Right cardiac atrium (tissue), 5 donors: ENCODE measurements at places on chromosomes 3 and 15.

DNA sequence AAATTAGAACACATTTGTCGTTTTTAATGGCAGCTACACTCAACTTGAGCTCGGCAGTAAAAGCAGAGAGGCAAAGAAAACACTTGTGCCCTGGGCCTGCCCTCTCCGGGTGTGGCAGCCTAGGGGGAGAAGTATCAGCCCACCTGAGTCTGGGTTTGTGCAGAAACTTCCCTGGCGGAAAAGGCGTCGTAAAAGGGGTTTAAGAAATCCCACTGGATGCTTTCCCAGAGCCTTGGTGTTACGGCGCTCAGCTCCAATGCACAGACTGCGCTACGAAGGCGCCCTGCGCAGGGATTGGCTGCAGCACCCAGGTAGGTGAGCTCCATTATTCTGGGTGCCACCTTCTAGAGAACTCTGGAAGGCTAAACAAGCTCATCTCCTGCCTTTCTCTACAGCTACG, 461.5 kb upstream of the NR2F2 start:
- DNase-seq, result no peak

GRCh38 chr3:70096376-70097066, 97.0 kb downstream of the SAMMSON start:
- no peak for DNase-seq

- DNase-seq, result no peak
Observed at GRCh38 chr15:70597056-70597603, 166.2 kb downstream of the UACA start.

DNA sequence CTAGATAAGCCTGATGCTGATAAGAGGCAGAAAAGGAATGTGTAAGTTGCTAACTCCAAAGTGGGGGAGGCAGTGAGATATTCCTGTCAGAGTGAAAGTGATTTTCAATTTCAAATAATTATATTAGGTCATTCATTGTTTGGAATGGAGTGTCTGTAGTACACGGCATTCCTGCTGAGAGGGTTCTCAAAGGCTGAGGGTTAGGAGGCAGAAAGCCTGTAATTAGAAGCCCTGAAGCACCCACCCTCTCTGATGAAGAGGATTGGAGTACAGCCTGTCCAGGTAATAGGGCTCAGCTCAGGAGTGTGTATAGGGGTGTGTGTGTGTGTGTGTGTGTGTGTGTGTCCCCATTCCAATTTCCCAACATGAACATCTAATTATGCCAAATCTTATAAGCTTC, 486.8 kb downstream of the MAGI1 start:
- DNase-seq, result no peak

GRCh38 chr15:91291673-91292072, 191.6 kb downstream of the SV2B start:
- no peak for DNase-seq

DNA sequence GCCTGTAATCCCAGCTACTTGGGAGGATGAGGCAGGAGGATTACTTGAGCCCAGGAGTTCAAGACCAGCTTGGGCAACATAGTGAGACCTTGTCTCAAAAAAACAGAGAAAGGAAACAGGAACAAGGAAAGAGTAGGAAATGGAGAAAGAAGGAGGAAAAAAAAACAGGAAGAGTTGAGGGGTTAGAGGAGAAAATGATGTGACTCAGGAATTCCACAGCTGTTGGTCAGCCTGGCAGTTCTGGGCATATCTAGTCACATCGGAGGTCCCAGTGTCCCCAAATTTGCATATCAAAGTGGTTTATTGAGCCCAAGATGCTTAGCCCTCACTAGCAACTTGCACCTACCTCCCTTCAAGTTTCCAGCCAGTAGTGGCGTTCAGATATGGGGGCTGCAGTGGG, 18.8 kb upstream of the JMJD7 start:
- no peak for DNase-seq

- no peak for DNase-seq
Observed at GRCh38 chr3:131702146-131702545, 199.4 kb upstream of the MRPL3 start.

GRCh38 chr3:32593903-32594525, 23.4 kb upstream of the DYNC1LI1 start:
- no peak for DNase-seq

- no peak for DNase-seq
Observed at GRCh38 chr3:168453623-168454022, 357.9 kb upstream of the GOLIM4 start.

GRCh38 chr3:102068327-102068726, 219.0 kb downstream of the NFKBIZ start:
- DNase-seq, result no peak

DNA sequence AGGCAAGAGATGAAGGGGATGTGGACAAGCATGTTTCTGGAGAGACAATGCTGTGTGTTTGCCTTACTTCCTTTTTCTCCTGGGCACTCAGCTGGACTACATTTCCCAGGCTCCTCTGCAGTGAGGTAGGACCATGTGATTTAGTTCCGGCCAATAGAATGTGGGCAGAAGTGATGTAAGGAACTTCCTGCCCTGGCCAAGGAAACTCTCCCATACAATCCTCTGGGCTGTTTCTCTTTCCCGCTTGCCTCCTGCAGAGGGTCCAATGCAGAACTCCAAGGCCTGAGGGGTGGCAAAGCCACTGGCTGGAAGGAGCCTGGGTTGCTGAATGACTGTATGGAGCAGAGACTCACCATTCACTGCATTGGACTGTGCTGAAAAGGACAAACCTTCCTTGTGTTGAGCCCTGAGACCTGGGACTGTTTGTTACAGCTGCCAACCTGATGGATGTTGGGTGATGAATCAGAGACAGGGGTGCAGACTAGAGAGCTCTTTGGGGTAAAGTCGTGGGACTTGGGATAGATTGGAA, 82.7 kb upstream of the SLC6A6 start:
- no peak for DNase-seq

GRCh38 chr3:195114786-195115599, 156.0 kb downstream of the XXYLT1 start:
- DNase-seq, result no peak

- no peak for DNase-seq
Observed at GRCh38 chr15:94404733-94405283, 173.4 kb downstream of the MCTP2 start.
